Heart right ventricle (tissue), 16 donors: ENCODE measurements at places on chromosomes 2 and 18.

GRCh38 chr2:186641132-186641806 lies 51.4 kb downstream of the ITGAV start:
- no peak for DNase-seq

- DNase-seq: no peak
Measured at GRCh38 chr18:35073186-35074105, 32.2 kb downstream of the MAPRE2 start.

DNA sequence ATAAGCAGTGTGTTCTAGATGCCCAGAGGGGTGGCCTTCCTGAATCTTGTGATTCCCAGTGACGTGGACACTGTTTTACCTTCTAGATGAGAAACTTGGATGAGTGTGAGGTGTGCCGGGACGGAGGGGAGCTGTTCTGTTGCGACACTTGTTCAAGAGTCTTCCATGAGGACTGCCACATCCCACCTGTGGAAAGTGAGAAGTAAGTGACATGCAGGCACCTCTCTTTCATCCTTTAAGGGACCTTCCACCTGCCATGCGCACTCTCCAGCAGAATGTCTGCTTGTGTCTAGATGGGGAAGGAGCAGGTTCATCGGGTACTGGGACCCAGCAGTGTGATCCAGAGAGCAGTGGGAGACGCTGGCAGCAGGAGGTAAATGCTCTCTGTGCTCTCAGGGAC lies 16.0 kb upstream of the SP100 start:
- no peak for DNase-seq

DNA sequence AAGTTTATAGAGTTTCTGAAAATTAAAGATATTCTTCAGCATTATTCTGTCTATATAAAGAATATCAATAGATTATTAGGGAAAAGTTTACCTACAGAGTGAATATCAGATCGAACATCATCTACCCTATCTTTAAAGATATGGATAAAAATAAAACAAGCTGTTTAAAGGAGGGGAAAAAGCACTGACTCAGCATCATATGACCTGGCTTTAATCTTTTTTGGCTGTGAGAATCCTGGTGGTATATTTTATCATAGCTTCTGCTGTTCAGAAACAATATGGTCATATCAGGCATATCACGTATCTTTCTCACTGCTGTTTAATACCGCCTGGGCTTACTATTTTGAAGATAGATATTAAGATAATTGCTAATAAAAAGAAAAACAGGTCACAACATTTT lies 80.2 kb downstream of the NEB start:
- no peak for DNase-seq

GRCh38 chr2:10087360-10087759 lies 7.1 kb upstream of the CYS1 start:
- no peak for DNase-seq

DNA sequence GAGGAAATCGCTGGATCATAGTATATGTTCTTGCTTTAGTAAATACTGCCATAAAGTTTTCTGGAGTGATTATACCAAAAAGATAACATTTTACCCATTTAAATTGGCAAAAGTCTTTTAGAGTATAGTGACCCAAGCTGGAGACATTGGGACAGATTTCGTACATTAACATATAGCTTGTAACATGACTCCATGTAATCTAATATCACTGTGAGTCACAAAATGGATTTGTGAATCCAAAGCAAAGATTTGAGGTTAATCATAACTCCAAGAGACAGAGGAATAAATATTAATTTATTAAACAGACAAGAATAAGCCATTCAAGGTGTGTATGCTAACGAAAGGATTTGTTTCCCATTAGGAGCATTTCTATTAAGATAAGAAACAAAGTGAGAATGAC lies 45.0 kb upstream of the RMP24 start:
- no peak for DNase-seq

DNA sequence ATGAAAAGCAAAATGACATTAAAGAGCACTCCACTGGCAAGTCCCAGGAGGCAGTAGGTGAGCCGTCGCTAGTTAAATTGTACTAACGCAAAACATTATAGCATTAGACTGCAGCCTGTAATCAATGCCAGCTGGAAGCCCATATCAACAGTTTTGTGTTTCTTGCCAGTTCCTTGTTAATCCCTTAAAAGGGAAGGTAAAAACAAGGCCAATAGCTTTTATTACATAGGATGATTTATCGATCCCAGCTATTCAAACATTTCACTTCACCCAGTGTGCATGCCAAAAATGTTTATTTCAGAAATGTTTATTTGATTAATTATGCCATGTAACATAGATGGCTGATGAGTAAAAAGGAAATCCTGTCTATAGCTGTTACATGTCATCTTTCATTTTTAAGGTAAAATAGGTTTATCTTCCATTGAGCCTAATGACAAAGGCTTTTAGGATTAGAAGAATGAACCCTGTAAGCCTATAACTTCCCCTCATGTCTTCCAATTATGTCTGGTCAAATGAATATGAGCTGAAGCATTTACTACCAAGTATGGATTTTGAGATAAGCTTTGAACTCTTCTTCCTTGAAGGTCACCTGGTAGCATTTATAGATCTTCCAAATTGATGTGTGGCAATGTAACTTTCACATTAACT lies 591.2 kb downstream of the RNF144A start:
- DNase-seq: no peak

DNA sequence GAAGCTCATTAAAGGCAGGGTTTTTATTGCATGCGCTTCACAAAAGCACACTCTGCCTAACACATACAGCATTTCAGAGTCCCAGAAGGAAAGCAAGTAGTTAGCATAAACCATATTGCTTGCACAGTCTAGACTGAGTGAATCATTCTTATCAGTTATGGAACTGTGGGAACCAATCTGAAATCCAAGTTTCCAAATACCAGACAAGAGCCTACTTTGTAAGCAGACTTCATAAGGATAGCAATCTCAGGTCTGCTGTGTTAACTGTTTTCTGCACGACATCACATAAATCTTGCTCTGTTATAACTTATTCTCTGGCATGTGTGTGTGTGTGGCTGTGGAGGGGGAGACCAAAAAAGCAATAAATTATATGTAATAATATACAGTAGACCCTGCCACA lies 608.1 kb upstream of the REG3G start:
- DNase-seq: no peak

DNA sequence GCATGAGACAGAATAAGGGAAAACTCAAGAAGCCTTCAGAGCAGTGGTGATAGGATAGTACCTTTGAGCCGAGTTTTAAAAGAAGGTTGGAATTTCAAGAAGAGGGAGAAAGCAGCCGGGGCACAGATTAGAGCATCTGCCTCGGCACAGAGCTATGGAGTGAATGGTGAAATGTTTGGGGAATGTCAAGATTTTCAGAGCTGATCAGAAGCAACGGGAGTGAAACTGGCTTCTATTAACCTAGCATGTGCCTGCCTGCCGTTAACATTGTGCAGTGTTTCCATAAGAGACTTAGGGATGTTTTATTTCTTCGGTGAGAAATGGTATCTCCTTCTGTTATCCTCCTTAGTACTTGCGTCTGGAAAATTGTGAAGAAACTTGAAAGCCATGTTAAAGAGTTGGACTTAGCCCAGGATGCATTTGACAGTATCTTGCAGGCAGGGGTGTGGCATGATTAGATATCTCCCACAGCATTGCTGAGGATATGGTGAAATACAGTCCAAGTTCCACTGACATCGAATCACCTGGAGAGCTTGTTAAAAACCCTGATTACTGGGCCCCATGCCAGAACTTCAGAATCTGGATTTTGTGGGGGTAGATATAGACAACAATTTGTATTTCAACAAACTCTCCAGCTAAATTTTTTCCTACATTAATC lies 96.8 kb upstream of the PPP1CB start:
- DNase-seq: no peak

- no peak for DNase-seq
Measured at GRCh38 chr2:85635636-85636035, 19.6 kb downstream of the USP39 start.

DNA sequence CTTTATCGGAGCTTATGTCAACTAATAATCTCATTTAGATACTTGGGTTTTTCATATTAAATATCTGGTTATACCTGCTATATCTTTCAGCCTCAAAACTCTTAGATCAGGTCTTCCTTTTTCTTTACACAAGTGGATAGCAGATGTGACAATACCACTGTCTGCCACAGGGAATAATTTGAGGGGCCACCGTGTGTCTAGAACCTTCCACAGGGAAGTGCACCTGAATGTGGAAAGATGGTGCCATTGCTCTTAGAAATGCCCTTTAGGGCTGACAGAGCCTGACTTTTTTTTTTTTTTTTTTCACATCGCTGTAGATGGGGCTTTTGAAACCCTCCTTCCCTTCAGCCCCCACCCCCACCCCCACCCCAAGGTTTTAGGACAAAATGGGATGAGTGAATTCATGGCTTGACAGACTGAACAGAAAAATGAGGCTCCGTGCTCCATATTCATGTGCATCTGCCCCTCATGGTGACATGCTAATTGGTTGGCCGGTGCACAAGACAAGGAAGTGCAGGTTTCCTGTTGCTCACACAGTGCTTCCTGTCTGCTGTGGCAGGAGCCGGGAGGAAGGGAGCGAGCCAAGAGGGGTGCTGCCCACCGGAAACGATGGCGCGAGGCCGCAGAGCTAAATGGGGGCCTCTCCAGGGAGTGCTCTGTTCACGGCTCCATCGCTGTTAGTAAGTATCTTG lies 246.0 kb downstream of the LDLRAD4 start:
- peak; percentile 68 for DNase-seq

DNA sequence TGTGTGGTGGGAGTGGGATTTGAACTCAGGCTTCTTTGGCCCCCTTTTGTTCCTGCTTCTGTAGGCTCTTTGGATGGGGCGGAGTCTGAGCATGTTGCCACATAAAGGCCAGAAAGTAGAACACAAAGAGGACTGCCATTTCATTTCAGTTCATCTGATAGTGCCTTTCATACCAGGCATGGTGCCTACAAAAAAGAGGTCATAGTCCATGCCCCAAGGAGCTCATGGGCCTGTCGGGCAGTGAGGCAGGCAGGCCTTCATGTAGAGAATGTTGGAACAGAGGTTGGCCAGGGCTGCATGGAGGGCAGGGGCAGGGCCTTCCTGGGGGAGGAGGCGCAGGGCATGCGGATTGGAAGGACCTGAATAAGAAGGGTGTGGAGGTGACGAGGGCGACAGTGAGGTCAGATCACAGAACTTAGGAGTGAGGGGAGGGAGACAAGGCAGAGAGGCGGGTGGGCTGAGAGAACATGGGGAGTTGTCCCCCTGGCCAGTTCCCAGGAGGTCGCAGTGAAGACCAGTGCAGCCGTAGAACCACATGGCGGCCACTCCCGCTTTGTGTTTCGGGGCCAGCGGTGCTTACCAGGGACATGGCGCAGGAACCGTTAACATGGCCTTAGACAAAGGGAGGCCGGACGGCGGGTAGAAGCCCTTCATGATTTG lies 49.1 kb downstream of the ITGB1BP1 start:
- no peak for DNase-seq
